ENCODE measurements at places on chromosomes 2 and 18. TPM values are rescaled to one million over a fixed set of nuclear protein-coding genes. Genes with fewer than 3 reads are reported as not detected.

DNA sequence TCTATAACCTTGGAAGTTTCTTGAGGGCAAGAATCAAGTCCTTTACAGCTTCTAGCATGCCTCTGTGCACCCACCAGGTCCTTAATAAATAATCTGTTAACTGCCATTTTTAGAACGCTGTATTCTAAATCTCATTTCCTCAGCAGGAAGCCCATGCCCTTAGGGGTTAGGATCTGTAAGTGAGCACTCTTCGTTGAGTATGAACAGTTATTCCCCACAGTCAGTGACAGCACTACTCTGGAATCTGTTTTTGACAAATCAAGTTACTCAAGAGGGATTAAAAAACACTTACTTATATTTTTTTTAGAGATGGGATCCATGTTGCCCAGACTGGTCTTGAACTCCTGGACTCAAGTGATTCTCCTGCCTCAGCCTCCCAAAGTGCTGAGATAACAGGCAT, 14.6 kb downstream of the PAIP2B start:
- DNase-seq, result no peak

GRCh38 chr2:112962308-112963175, 15.3 kb upstream of the IL36G start:
- no peak for DNase-seq

The FAM117B gene
- total RNA-seq, result 13.1 TPM

- no peak for DNase-seq
Observed at GRCh38 chr2:150404147-150404546, 83.3 kb downstream of the RND3 start.

DNA sequence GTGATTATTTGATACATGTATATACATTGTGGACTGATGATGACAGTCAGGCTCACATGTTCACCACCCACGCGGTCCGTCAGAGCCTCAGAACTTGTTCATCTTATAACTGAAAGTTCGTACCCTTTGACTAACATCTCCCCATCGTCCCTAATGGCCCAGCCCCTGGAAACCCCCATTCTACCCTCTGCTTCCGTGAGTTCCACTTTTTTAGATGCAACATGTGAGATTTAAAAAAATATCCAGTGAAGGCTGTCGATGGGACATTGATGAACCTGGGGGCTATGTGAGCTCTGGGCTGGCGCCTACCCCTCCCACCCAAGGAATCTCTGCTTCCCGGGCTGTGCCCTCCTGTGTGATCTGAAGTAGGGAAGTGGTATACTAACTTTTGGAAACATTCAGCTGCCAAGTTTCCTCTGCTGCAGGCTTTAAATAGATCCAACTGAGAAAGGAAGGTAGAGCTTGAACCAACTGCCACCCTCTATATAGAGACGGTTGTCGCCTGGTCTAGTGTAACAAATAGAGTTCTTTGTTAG, 163.8 kb downstream of the FAM210A start:
- DNase-seq, result peak; percentile 68

The C2orf76 gene
- total RNA-seq, result 11.6 TPM

- DNase-seq, result no peak
Observed at GRCh38 chr2:120736624-120737339, 1.1 kb downstream of the GLI2 start.

DNA sequence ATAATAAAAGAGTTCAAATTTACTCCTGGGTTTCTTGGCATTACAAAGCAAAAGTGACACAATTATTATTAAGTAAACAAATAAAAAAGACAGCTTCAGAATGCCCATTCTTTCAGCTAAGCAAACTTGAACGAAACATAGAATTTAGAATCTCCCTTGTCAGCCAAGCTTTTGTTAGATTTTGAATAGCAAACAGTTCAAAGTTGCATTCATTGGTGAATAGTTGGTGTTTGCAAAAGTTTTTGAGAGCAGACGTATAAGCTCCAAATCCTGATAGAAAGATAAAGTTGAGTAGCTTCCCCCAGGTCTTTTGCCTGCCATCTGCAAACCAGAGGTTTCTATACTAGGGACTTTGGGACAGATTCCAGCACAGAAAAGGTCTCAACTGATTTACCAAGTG, 434.3 kb upstream of the TNP1 start:
- no peak for DNase-seq

DNA sequence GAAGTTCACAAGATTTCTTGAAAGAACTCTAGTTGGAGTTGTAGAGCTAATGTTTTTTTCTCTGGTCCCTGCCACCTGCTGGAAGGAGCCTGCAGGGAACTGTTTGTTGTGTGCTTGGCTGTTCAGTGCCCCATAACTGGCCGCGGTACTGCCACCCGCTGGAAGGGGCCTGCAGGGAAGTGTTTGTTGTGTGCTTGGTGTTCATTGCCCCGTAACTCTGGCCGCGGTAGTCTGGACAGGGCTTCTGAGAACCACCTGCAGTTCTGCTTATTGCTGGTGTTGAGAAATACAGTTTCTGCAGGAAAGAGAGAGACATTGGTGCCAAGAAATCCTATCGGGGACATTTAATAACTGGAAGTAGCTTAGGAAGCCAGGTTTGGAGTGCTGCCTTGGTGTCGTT, 58.1 kb downstream of the AGAP1 start:
- DNase-seq, result peak; percentile 60

DNA sequence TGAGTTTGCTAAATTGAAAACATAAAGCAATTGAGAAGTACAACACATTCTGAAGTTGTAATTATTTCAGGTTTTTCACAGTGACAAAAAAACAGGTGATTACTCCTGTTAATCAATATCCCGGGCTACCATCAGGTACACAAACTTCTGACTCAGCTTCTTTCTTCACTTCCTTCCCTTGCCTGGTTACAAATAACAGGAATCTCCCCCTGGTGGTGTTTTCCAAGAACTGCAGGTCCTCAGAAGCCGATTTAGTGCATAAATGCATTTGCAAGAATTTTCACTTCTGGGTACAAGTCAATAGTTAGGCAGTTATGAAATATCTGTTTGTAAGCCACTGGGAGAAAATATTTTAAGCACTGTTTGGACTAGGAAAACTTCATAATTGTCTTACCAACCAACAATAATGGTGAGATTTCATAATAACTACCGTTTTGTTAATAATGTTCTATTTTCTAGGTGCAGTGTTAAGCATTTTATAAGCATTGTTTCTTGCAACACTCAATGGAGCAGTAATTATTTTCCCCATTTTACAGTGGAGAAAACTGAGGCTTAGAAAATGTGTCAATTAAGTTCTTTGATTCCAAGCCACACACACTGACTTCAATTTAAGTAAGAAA, 12.4 kb upstream of the GMCL1 start:
- no peak for DNase-seq

The MBD1 gene
- total RNA-seq, result 64.1 TPM

DNA sequence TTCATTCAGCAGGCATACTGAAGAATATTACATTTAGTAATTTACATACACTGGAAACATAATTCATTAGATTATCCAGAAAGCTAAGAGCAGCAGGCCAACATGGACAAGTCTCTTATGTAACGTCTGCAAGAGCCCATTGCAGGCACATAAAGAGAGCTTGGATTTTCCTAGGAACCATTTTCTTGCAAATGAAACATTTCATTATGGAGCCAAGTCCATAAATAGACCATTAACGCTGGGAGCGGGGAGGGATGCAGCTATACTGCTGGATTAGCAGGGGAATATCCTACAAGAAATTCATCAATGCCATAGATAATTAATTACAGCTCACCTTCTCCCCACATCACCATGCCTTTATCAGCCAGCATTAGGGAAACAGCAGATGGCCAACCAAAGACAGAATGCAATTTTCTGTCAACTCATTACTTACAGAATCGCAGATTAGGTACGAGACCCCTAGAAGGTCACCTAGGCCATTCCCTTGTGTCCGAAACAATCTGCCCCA, 170.4 kb downstream of the C1D start:
- no peak for DNase-seq

GRCh38 chr2:15159751-15160177, 401.4 kb downstream of the NBAS start:
- no peak for DNase-seq

The EIF4E2 gene
- 68.1 TPM for total RNA-seq

DNA sequence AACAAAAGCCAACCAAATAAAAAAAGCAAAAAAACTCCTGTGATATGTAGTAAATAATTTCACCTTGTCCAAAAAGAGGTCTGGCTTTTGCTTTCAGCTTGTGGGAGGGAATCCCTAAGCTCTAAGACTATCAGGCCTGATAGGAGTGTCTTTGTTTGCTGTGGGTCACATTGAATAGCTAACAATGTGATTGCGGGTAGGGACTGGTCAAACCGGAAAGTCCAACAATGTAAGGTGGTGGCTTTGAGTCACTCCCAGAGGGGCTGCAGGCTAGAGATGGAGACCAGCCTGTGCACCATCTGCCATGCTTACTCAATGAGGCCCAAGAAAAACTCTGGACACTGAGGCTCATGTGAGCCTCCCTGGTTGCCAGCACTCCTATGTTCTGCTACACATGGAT, 192.9 kb downstream of the TFCP2L1 start:
- DNase-seq, result no peak

DNA sequence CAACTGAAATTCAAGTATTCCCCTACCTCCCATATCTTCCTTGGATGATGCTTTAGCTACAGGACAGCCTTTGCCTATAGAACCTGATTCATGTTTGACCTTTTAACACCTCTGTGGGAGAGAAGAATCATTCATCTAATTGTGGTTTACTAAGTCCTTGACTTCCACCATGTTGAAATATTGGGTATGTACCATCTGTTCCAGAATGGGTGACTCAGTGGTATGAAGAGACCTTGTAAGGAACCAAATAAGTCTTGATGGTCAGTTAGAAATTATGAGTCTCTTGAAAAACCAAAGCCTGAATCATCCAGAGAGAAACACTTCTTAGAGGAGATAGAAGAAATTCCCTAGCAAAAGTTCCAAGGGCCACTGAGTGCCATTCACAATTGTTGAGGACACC, 27.5 kb downstream of the STAMBP start:
- DNase-seq, result no peak

DNA sequence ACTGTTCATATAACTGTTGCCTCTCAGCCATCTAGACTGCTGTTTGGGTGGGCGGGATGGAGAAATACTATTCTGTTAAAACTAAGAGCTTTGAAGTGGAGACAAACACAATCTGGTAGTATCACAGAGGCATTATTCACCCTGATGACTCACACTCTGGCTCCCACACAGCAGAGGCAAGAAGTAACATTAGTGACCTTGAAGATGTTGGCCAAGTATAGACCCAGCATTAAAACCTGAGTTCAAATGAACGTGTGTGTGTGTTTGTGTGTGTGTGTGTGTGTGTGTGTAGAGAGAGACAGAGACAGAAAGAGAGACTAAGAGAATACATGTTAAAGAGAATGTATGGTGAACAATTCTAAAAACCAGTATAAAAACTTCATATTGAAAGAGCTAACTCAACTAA, 22.5 kb upstream of the ACVR1 start:
- no peak for DNase-seq

DNA sequence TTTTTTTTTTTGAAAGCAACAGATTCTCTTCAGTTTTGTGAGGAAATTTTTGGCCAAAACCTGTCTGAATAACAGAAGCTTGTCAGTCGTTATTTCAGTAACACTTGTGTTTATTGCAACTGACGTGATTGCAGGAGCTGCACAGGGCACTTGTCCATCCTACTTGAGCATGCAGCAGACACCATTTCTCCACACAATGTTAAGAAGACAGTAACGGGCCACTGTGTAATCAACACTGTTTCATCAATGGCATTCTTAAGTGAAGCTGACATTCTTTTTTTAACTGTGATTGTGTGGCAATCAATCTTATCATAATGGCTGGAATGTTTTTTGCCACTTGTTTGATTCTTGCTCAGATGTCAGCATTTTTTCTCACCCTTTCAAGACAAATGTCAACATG, 50.1 kb upstream of the PIEZO2 start:
- DNase-seq, result no peak

DNA sequence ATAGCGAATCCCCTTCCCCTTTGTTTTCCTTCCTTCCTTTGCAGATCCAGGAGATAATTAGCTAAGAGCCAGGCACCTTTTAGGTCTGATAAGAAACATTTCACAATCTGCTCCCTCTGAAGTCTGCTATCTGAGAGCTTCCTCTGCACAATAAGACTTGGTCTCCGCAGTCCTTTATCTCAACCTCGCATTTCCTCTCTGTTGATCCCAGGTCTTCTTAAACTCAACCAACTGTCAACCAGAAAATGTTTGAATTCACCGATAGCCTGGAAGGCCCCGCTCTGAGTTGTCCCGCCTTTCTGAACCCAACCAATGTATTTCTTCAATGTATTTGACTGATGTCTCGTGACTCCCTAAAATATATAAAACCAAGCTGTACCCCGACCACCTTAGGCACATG, 78.4 kb upstream of the CTDP1 start:
- DNase-seq, result no peak

GRCh38 chr2:202749477-202749876, 114.7 kb downstream of the FAM117B start:
- no peak for DNase-seq

The GORASP2 gene
- 64.9 TPM for total RNA-seq

The LAMA1 gene
- 0.65 TPM for total RNA-seq
